Thoracic aorta endothelial cell (primary cell): ENCODE measurements at places on chromosomes 3 and 15. TPM values are rescaled to one million over a fixed set of nuclear protein-coding genes. Genes with fewer than 3 reads are reported as not detected.

Gene SPESP1
- 2.1 and 3.4 TPM in 2 replicates for total RNA-seq

Gene TIPIN
- 16.9 and 18.8 TPM in 2 replicates for total RNA-seq

Gene CYP8B1
- total RNA-seq, result not detected in 2 replicates

Gene ACSBG1
- total RNA-seq, result 0.29 TPM in 1 of 2 replicates, not detected in the other

Gene DNAH12
- total RNA-seq, result under 0.01 and 0.14 TPM in 2 replicates

Gene GABRR3
- total RNA-seq, result not detected in 2 replicates

Gene LRRC2
- total RNA-seq, result 0.13 and 0.14 TPM in 2 replicates

Gene PPM1L
- total RNA-seq, result 3.6 and 4.5 TPM in 2 replicates

Gene KY
- not detected in 2 replicates for total RNA-seq

Gene GNAT1
- not detected in 2 replicates for total RNA-seq

Gene ZMYND10
- total RNA-seq, result 0.07 and 0.13 TPM in 2 replicates
